BJ (cell line): ENCODE measurements at places on chromosomes 2 and 18. TPM values are rescaled to one million over a fixed set of nuclear protein-coding genes. Genes with fewer than 3 reads are reported as not detected.

The STK36 gene
- 38.1 and 58.7 TPM in 2 replicates for polyA plus RNA-seq

The ANKAR gene
- polyA plus RNA-seq: 1.9 and 2.4 TPM in 2 replicates

The B3GNT7 gene
- polyA plus RNA-seq: 0.06 and 0.15 TPM in 2 replicates

The MAPRE3 gene
- 12.0 and 15.3 TPM in 2 replicates for polyA plus RNA-seq

The GKN2 gene
- not detected in 2 replicates for polyA plus RNA-seq

The HOXD4 gene
- 0.12 and 0.28 TPM in 2 replicates for polyA plus RNA-seq

DNA sequence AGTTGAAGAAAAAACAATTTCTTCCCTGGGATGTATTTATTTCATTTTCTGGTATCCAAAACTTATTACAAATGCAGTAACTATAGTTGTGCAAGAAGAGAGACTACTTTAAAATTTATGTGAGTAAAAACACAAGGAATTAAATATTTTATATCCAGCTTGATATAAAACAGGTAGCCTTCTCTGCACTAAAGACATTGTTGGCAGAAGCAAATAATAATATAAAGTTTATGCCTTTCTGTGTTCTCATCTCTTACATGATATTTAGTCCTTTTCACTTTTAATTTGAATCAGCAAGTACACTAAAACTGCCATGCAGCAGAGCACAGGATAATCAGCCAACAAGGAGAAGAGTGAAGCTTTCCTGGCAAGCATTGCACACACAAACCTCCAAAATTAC lies 352.7 kb downstream of the ARL6IP6 start:
- DNase-seq: no peak

DNA sequence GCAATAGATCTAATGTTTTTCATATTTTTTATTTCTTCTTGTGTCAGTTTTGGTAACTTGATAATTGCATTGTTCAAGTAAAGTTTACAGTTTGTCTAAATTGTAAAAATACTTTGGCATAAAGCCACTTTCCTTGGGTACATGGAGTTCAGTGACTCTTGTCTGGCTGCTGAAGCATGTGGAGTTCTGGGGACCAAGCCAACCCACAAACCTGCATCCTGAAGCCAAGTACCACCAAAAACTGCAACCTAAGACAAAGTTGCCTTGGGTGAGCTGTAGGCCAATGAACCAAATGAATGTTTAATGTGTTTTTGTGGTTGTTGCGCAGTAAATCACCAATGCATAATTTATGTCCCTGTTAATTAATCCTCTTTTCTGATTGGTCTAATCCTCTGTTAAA lies 872.6 kb downstream of the BCL11A start:
- DNase-seq: no peak

GRCh38 chr2:134718817-134719814 lies at the start of gene TMEM163:
TSS of gene TMEM163 (minus strand) at chr2:134719000.
- no peak for DNase-seq

DNA sequence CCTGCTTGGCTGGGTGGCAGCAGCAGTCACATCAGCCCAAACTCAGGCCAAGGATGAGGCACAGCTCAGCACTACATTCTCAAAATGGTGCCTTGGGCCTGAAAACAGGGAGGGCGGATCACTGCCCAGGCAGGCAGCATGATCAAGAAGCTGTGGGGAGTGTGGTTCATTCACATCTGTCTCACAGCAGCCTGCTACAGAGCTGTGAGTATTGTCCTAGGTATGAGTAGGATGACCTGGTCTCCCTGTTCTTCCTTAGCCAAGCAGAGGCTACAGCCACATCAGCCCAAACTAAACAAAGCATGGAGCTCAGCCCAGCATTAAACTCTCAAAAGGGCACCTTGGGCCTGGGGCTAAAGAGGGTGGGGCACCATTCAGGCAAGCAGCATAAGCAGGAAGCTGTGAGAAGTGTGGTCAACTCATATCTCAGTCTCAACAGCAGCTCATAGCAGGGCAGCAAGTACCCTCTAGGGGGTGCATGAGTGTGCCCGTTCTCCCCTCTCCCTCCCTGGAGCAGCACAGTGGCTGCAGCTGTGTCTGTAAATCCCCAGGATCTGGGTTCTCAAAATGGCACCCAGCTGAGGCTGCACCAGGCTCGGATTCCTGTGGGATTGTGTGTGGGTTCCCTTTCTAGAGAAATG lies 139.6 kb downstream of the TRABD2A start:
- DNase-seq: no peak

GRCh38 chr2:142041105-142041504 lies 89.7 kb downstream of the LRP1B start:
- DNase-seq: no peak

DNA sequence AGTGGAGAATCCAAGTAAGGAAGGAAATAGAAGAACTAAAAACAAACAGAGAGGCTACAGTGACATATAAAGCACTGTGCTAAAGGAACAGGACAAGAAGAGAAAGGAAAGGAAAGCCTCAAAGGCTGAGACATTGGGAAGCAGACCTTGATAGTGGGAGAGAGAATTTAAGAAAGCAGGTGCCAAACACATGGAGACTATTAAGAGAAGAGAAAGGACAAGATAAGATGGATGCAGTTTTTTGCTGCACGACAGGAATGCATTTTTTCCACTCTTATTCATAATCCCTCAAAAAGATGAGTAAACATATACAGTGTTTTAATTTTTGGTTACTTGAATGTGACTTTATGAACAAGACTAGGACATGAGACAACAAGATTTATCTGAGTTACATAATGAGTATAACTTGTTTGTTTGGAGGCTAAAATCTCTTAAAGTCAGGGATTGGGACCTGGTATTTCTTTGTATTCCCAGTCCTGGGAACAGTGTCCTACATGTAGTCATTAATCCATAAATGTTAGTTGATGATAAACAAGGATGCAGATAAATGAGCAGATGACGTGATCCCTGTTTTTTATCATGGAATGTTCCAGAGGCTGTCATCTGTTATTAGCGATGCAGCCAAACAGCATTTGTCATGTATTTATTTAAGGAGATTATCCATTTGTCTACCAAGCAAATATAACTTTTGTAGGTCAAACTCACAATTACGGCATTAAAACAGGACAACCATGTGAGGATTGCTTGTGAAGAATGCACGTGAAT lies 141.7 kb downstream of the DNER start:
- DNase-seq: peak; percentile 3
